ENCODE measurements at places on chromosomes 3 and 15.

DNA sequence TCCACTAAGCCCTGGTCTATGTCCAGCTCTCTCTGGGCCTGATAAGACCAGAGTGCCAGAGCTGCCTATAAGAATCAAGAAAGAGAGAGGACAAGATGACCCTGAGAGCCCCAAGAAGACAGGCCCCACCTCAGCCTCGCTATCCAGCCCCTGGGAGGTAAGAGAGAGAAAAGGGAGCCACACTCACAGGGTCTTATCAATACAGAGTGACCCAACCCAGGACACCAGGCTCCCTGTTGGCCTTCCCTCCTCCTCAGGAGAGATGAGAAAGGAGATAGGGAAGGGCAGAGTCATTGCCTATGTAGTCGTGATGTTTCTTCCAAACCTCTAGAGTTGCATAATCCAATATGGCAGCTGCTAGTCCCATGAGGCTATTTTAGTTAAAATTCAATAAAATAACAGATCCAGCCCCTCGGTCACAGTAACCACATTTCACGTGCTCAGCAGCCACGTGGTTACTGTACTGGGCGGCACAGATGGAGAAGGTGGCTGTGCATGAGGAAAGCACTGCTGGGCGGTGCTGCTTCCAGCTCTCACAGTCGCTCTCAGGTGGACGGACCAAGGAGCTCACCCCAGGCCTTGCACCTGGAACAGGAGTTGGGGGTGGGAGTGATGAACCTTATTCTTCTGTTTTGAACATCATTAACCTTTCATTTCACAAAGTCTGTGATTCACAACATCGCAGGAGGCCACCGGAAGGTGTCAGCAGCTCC lies 525.8 kb downstream of the SHQ1 start:
- DNase-seq, result no peak

DNA sequence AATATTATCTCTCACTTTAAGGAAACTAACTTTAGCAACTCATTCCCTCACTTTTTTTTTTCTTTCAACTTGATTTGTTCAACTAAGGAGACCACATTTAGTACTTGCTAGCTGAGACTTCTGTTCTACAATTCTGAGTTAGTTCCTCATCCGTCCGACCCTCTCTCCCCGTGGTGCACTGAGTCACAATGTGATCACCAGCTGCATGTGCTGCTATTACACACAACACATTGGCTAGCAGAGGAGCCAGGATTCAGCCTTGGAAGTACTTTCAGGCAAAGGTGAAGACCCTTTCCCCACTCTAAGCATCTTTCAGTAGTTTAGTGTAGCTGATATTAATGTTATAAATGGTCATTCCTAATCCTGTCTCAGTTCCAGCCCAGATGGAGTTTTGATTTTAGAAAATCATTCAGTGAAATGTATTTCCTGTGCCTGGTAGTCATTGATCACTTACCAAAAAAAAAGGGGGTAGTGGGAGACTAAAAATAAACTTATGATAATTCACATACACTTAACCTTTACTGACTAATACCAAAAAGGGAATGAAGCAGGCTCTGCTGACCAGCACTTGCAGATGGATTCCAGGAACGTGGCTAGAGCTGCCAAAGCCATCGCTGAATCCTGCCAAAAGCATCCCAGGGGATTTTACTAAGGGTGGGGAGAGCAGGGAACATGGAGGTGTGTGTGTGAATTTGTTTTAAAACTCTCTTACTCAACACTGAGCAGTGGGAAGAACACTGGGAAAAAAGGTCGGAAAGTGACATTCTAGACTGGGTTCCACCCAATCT lies 424.8 kb downstream of the LPP start:
- DNase-seq, result peak; percentile 92

DNA sequence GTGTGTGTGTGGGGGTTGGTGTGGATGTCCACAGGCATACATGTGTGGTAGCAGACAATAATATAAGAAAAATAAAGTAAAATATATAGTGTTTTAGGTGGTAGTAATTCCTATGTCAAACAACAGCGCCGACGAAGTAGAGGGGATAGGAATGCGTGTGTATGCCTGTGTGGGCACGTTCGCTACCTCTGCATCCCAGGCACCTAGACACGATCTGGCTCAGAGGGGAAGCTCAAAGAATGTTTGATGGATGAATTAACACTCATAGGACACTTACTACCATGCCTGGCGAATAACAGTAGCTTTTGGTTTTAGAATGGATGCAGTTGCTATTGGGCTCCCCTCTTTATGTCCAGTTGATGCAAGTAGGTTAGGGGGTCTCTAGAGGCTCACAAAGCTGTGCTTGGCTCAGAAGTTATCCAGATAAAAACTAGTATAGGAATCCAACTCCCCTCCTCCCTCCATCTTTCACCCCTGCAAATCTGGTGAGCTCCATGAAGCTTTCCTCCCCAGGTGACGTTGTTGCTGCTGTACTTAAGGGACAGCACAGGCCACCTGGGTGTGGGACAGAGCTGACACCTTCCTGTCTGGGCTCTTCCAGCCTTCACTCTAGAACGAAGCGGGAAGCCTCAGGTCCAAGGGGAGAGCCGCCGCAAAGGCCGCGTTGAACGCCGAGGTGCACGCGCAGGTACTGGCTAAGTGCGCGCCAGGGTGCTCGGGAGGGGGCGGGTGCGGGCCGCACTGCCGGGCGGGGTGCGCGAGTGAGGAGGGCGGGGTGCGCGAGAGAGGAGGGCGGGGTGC lies 192.6 kb upstream of the LYSMD4 start:
- DNase-seq, result peak; percentile 83

DNA sequence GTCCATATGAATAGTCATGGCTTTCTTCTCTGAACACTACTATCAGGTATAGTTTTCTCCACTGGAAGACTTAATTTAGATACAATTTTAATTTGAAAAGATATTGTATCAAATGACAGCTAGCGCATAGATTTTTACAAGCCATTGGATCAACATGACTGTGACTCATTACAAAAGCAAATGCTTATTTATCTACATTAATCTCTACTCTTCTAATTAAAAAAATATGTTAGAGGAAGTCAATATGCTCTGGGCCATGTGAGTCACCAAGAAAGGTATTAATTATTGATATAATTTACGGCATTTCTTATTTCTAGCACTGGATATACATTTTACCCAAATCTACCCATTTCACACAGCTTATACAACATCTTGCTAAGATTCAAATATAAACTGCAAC lies 800.3 kb upstream of the GBE1 start:
- no peak for DNase-seq

DNA sequence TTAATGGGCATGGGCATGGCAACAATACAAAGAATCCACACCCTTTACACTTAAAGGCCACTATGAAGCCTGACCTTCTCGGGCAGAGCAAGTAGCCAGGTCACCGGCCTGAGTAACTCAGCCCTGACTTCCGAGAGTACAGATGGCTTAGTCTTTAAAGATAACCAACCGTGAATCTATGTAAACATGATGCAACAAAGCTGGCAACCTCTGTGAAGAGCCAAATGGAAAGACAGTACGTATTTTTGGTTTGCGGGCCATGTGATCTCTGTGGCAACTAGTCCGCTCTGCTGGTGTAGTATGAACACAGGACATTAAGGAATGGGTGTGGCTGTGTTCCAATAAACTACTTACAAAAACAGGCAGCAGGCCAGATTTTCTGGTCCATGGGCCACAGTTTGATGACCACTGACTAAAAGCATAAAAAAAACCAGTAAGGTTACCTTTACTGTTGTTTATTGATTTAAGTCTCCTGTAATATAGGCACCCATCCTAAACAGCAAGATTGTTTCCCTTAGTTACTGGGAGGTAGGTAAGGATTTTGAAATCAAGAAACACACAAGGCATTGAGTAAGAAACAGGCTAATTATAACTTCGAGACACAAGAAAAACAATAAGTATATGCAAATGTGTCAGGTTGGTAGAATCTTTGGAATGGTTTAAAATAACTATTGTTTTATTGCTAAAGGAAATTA lies 14.5 kb downstream of the RIOX2 start:
- no peak for DNase-seq

DNA sequence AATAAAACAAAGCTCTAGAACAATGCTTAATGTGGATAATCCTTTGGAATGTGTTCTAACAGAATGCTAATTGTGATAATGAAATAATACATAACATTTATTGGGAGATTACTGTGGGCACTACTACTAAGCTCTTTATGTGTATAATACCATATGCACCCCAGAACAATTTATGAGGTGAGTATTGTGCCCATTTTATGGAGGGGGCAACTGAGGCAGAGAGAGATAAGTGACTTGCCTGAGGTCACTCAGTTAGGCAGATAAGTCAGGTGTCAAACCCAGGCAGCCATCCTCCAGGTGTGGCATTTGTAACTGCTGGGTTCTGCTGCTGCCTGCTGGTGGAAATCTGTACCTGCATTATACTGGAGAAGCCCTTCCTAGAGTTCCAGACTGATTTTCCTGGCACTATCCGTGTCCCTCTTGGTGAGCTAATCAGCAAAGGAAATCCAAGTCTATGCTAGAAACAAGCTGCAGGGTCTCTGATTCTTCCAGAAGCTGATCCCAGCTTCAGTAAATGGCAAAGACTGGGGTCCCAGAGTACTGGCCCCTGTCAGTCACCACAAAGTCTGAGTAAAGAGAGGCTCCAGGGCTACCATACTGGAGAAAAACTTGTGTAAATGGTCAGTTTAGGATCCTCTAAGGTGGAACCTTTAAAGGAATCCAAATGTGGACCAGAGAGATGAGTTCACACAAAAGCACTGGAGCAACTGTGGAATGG lies 22.6 kb upstream of the RBP1 start:
- no peak for DNase-seq

DNA sequence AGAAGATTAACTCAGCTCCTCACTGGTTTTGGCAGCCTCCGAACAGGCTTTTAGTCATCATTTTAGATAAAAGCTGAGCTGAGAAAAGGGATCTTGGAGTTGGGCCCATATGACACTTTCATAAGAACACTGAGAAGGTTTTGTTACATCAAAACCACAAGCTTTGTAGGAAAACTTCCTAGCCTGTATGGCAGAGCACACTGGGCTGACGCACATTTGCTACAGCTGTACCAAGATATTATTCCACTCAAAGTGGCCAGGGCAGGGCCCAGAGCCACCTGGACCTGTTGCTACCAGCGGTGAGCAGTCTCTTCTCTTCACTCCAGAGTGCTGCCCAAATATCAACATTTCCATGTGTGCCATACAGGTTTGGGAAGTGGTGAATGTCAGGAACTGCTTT lies 160.5 kb upstream of the CCDC54 start:
- DNase-seq, result no peak

DNA sequence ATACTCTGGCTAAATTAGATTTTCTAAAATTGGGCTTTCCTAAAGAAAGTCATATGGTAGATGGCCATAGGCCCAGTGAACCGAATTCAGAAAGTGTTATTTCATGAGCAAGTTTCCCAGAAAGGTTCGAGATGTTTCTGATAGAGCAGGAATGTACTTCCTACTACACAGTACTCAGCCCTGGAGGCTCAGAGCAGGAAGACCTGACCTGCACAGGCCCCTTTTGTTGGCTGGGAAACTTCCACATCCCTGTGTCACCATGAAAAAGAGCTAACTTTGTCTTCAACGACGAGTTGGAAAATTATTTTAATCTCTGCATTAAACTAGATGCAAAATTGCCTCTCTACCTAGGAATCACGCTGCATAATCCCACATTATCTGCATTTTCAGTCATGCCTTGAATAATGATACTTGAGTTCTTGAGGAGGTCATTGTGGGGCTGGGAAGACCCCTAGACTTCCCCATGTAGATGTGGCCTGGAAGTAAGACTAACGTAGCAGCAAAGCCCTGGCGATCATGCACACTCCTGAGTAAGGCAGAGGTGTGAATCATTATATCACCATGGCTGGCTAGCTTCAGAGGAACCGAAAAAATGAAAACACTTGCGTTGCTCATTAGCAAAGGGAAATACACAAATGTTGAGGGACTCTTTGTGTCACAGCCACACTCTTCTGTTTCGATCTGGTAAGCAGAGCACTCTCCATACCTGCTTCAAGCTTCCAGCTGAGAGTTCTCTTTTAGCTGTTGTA lies 47.1 kb downstream of the CMTM7 start:
- no peak for DNase-seq

- DNase-seq, result no peak
Measured at GRCh38 chr3:20573175-20573574, 387.2 kb upstream of the SGO1 start.

DNA sequence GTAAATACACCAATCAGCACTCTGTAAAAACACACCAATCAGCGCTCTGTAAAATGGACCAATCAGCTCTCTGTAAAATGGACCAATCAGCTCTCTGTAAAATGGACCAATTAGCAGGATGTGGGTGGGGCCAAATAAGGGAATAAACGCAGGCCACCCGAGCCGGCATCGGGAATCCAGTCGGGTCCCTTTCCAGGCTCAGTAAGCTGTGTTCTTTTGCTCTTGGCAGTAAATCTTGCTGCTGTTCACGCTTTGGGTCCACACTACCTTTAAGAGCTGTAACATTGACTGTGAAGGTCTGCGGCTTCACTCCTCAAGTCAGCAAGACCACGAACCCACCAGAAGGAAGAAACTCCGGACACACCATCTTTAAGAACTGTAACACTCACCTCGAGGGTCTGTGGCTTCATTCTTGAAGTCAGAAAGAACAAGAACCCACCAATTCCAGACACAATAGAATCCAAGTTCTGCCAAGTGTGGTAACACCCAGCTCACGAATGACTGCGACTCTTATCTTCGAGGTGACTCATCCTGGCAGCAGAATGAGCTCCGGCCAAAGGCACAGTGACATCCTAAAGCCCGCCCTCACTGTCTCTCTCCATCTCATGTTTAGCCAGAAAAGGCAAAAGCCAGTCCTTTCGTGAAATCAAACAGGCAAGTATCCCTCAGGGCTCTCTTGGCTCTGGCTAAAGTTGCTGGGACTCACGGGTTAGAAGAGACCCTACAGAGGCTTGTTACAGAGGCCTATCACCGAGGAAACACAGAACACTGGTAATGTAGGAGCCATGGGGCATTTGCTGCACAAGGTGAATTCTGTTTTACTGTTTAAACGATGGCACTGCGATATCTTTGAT lies 155.2 kb downstream of the FAM43A start:
- no peak for DNase-seq

- peak; percentile 38 for DNase-seq
Measured at GRCh38 chr3:134858441-134859035, 63.5 kb downstream of the EPHB1 start.

- DNase-seq, result no peak
Measured at GRCh38 chr3:27533261-27533607, 49.0 kb upstream of the SLC4A7 start.

GRCh38 chr3:196968233-196969133 lies at the start of gene PIGZ:
PIGZ (minus strand) TSS chr3:196968833; CDS start chr3:196952031, 16,802 bp downstream.
- DNase-seq, result no peak

DNA sequence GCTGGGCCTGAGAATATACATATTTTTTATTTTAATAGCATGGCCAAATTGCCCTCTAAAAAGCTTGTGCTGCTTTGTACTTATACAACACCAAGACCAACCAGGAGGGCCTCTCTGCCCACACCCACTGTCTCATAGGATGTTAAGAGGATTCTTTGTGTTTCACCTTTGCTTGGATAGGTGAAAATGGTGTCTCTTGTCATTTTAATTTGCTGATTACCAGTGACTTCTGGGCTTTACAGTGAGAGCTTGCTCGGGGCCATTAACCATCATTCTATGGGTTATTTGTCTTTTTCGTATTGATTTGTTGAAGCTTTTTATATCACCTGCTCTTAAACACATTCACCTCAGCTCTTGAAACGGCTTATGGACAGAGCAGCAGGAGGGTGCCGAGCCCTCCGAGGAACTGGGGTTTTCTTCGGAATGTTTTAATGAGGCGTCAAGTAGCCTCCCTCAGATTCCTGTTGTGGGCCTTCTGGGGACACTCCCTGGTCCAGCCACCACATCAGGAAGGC lies 10.5 kb downstream of the PTH1R start:
- DNase-seq, result no peak

GRCh38 chr15:51760805-51761204 lies 9.4 kb downstream of the TMOD2 start:
- DNase-seq, result no peak

All from coronary artery (tissue), 2 donors.